Stimulated activated CD4-positive, alpha-beta T cell treated with anti-CD3 and anti-CD28 coated beads, TNF-alpha, amount 100 ng/mL, for 48 hours (primary cell): ENCODE measurements at places on chromosomes 5 and 9.

- DNase-seq, result no peak
Measured at GRCh38 chr5:164784230-164784629, 1278.8 kb downstream of the MAT2B start.

GRCh38 chr5:43099640-43100039, 21.1 kb upstream of the ZNF131 start:
- no peak for DNase-seq

- no peak for DNase-seq
Measured at GRCh38 chr9:87280421-87280820, 217.2 kb upstream of the DAPK1 start.

DNA sequence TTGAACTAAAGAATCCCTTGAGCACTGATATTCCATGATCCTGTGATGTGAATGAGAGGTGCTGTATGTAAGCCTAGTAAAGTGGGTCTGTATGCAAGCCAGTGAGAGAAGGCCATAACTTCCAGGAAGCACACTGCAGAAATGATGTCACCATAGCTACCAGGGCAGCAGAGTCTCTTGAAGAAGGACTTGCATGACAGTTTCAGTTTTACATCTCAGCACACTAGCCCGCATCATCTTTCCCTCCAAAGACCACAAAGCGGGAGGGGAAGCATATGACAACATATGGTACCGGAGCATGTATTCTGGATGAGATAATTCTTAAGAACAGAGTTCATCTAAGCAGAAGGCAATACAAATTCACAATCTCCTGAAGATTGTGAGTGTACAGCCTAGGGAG, 37.6 kb upstream of the MAST4 start:
- DNase-seq, result no peak

- no peak for DNase-seq
Measured at GRCh38 chr5:131810510-131811249, 13.9 kb upstream of the FNIP1 start.
